ENCODE measurements at places on chromosomes 16 and 17.
A peak's percentile ranks its signal among the peaks of the same experiment; 100 is the strongest.

DNA sequence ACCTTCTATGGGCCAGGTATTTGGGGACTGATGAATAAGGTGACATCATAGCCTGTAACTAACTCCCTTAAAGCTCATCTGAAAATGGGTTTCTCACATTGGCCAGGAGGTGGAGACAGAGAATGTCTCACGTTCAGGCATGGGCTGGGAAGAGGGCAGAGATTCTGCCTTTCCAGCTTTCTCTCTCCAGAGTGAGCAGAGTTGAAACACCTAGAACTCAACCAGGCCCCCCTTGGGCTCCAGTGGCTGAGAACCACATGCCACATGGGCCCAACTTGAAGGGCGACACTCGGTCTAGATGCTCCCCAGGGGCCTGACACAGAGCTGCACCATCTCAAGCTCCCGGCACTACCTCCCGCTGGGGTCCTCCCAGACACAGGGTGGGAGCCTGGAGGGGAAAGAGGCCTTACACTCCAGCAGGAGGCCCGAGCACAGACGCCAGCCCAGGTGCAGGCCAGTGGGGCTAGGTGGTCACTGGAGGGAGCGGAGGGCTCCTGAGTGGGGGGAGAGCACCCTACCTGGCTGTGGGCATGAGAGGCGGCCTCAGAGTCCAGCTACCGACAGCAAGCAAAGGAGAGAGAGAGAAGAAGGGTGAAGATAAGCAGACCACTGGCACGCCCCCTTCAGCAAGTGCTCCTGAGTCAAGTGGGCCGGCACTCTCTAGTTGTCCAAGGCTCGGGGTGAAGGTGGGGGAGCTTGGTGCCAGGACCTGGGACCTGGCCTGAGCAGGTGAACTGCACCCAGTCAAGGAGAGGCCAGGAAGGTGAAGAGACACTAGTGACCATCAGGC is 55.9 kb downstream of the MYO18A start:
- H3K4me1 ChIP-seq, result peaks cover 7% of the 10 kb centered on the region
- H3K27ac ChIP-seq, result no peak overlapping the region
- no peaks in the 10 kb centered on the region for H3K27me3 ChIP-seq
- peaks cover 53% of the 10 kb centered on the region for H3K36me3 ChIP-seq
- peak; percentile 60 for DNase-seq

- DNase-seq, result no peak
- no peaks in the 10 kb centered on the region for H3K36me3 ChIP-seq
- no peaks in the 10 kb centered on the region for H3K4me1 ChIP-seq
Observed at GRCh38 chr16:69048328-69049120, 56.9 kb upstream of the HAS3 start.

DNA sequence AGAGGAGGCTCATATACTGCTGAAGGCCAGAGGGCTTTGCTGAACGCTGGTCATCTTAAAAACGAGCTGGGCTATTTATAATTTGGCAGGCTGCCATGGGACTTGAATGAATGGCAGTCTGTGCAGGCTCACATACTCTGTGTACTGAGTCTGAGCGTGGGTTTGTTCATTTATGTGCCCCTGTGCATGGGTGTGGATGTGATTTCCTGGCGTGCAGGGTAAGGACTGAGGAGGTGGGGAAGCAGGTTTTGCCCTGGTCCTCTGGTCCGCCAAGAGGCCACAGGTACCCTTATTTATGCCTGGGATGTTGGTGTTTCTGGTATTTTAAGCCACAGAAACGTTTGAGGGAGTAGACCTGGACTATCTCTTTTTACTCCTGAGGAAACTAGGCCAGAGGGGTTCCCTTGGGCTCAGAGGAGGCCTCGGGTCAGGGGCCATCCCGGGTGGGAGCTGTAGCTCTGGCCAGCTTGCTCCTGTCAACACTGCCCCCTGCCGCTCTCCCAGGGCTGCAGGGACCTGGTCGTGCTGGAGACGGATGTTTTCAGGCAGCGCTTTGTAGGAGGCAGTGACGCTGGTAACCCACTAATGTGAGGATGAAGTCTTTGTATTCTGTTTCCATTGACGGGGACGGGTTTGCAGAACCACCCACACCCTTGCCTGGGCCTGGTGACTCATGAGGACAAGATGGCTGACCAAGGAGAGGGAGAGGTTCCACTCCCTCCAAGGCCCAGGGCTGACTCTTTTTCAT is 184.4 kb downstream of the MSI2 start:
- no peaks in the 10 kb centered on the region for H3K36me3 ChIP-seq
- DNase-seq, result peak; percentile 87
- H3K4me3 ChIP-seq, result peak overlapping the region; percentile 5

GRCh38 chr17:57138956-57139576 is 54.0 kb downstream of the AKAP1 start:
- no peak for DNase-seq
- H3K4me3 ChIP-seq, result no peak overlapping the region
- no peaks in the 10 kb centered on the region for H3K27me3 ChIP-seq

- H3K4me3 ChIP-seq, result no peak overlapping the region
- no peak overlapping the region for H3K27ac ChIP-seq
- peaks cover 63% of the 10 kb centered on the region for H3K4me1 ChIP-seq
- no peak for DNase-seq
Observed at GRCh38 chr17:42673885-42674754, 2.7 kb downstream of the PLEKHH3 start.
